Ovary (tissue), 10 donors: ENCODE measurements at places on chromosomes 4 and X. TPM values are rescaled to one million over a fixed set of nuclear protein-coding genes. Genes with fewer than 3 reads are reported as not detected.

The CNKSR2 gene
- 0.35 TPM for total RNA-seq

The ABLIM2 gene
- 3.9 TPM for total RNA-seq

The ATOH1 gene
- not detected for total RNA-seq

The RASSF6 gene
- 1.6 TPM for total RNA-seq

The CENPVL2 gene
- not detected for total RNA-seq

The BCLAF3 gene
- 17.5 TPM for total RNA-seq

The PCSK1N gene
- total RNA-seq: 0.70 TPM

The PABPC5 gene
- 8.1 TPM for total RNA-seq

The NAP1L3 gene
- 16.3 TPM for total RNA-seq

The SLC34A2 gene
- total RNA-seq: 0.88 TPM

The IL2 gene
- not detected for total RNA-seq

The RNF150 gene
- 43.2 TPM for total RNA-seq

The EIF4E gene
- total RNA-seq: 72.2 TPM

The SORCS2 gene
- 12.5 TPM for total RNA-seq

The DCAF12L2 gene
- 3.6 TPM for total RNA-seq

The H2BW2 gene
- not detected for total RNA-seq

The TMEM156 gene
- 0.36 TPM for total RNA-seq

The BEND2 gene
- total RNA-seq: not detected

The TRPC3 gene
- total RNA-seq: 0.11 TPM

The RGN gene
- 16.5 TPM for total RNA-seq

The MAGEB17 gene
- total RNA-seq: not detected

The HAUS3 gene
- total RNA-seq: 12.5 TPM

The PASD1 gene
- not detected for total RNA-seq

The MAB21L2 gene
- total RNA-seq: not detected

The CSN1S1 gene
- total RNA-seq: not detected

The GAGE12H gene
- not detected for total RNA-seq

The XPNPEP2 gene
- total RNA-seq: 6.4 TPM

The KCND1 gene
- 2.5 TPM for total RNA-seq

The ADH1A gene
- total RNA-seq: 0.53 TPM

The FGFR3 gene
- 1.5 TPM for total RNA-seq

The SPANXN4 gene
- not detected for total RNA-seq

The SLITRK4 gene
- total RNA-seq: 4.0 TPM

The EBP gene
- total RNA-seq: 20.0 TPM

The GPR119 gene
- not detected for total RNA-seq

The PPP4R3C gene
- not detected for total RNA-seq

The UGT2B10 gene
- not detected for total RNA-seq

The SPACA5 gene
- not detected for total RNA-seq

The TMSB15C gene
- total RNA-seq: 8.2 TPM

The CNGA1 gene
- not detected for total RNA-seq

The PRICKLE3 gene
- 15.1 TPM for total RNA-seq

The PROM1 gene
- 0.65 TPM for total RNA-seq

The GYPB gene
- not detected for total RNA-seq

The HDX gene
- total RNA-seq: 9.4 TPM

The GAGE1 gene
- not detected for total RNA-seq

The POU4F2 gene
- total RNA-seq: not detected

The DDIT4L gene
- total RNA-seq: 5.6 TPM

The RAB41 gene
- not detected for total RNA-seq

The SHISA3 gene
- not detected for total RNA-seq

The SPATA18 gene
- total RNA-seq: 9.6 TPM

The NPY1R gene
- 1.2 TPM for total RNA-seq

The HHIP gene
- 0.56 TPM for total RNA-seq

The BEX2 gene
- total RNA-seq: 67.0 TPM

The BRS3 gene
- total RNA-seq: 0.71 TPM

The PPP2R2C gene
- 4.5 TPM for total RNA-seq
